ENCODE measurements at places on chromosomes 7 and 10.
A peak's percentile ranks its signal among the peaks of the same experiment; 100 is the strongest.

- DNase-seq = no peak
Observed at GRCh38 chr7:138460176-138460648, at the start of gene TRIM24. Gene TRIM24 (plus strand): TSS chr7:138460259. CDS start chr7:138460549, 290 bp downstream.

- no peak for DNase-seq
Observed at GRCh38 chr10:125692601-125693523, 9.9 kb upstream of the TEX36 start.

- no peak for DNase-seq
Observed at GRCh38 chr10:5360318-5360915, 4.3 kb upstream of the UCN3 start.

DNA sequence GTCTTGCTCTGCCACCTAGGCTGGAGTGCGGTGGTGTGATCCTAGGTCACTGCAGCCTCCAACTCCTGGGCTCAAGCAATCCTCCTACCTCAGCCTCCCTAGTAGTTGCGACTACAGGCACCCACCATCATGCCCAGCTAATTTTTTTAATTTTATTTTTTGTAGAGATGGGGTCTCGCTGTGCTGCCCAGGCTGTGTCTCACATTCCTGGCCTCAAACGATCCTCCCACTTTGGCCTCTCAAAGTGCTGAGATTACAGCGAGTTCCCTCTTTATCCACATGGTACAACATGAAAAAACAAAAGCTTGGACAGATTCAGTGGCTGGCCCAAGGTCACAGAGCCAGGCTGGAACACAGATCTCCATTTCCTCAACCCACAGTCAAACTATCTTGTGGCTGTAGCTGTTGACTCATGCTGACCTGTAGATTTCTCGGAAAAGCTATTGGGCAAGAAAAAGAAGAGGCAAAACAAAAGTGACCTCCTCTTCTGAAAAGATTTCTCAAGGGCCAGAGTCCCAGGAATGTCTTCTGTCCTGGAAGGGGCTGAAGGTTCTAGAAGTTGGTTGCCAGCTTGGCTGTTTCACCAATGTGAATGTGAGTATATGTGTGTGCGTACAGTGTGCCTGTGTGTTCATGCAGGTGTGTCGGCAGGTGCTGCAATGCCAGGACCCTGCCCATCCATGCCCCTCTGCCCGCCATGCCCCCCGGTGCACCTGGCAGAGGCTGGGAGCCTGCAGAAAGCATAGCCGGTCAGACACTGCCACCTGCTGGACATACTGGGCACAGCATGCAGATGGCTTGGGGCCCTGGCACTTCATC, 28.4 kb downstream of the TMEM130 start:
- peak; percentile 50 for DNase-seq

DNA sequence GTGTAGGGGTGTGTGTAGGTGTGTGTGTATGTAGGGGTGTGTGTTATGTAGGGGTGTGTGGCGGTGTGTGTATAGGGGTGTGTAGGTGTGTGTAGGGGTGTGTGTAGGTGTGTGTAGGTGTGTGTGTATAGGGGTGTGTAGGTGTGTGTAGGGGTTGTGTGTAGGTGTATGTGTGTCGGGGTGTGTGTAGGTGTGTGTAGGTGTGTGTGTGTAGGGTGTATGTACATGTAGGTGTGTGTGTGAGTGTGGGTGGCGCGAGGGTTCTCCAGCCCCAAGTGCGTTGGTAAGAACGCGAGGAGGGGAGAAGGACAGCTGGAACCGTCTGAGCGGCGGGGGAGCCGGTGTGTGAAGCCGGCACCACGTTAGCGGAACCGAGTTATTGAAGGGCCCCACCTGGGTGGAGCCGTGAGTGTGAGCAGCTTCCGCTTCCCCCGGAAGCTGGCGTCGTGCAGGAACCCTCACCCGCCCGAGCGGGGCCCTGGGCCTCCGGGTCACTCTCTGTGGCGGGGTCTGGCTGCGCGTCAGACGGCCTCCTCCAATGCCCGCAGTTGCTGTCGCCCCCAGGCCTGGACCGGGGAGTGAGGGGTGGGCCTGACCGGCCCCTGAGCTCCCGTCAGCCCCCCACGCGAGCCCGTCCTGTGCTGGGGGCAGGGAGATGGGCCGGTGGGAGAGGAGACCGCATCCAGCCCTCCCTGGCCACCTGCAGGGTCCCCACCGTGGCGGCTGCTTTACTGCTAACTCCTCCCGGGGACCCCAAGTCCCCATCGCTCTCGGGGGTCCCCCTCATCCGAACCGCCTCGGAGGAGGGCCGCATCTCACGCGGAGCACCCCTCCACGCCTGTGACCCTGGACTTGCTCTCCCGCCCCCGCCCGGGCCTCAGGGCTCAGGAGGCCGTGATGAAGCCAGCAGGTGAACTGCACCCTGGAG, 49.6 kb upstream of the PSMG3 start:
- DNase-seq = no peak

DNA sequence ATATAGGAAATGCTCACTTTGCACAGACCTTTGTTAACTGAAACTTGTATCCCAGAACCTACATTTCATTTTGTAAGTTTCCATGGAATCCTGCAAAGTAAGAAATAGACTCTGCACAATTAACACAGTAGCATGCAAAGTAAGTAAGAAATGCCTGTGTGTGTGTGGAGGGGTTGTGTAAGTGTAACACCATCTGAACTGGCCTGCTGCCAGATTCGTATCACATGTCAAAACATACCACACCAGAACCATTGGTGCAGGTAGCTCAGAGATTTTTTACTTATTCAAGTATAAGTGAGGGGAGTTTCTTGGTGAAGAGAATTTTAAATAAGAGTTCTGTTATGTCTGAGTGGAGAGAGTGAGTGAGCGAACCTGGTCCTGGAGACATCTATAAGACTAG, 17.9 kb upstream of the DDX21 start:
- DNase-seq = no peak

DNA sequence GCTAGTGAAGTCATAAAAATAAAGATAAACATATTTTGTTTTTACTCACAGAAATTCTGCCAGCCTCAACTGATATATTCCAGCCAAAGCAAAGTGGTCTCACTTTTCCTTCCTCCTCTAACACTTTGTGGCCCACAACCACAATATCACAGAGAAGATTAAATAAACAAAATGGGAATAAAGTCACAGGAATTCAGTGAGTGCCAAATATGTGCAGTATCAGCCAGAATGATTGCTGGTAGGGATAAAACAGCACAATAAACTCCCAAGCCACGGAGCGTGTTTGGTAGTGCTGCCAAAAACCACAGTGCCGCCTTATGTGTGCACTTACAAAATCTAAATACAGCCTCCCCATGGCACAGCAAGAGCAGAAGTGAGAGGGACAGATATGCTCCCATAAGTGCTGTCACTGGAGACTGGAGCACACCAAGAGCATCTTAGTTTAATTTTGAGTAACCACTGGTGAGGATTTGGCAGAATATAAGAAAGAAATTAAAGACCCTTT, 155.8 kb downstream of the POM121L12 start:
- DNase-seq = no peak

DNA sequence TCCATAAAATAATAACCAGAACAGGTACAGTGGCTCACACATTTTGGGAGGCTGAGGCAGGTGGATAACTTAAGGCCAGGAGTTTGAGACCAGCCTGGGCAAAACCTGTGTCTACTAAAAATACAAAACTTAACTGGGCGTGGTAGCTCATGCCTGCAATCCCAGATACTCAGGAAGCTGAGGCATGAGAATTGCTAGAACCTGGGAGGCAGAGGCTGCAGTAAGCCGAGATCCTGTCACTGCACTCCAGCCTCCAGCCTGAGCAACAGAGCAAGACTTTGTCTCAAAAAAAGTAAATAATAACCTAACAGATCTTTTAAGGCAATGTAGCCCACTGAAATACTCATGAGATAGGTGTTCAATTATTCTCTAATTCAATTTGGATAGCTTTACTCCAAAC, 107.1 kb upstream of the ASAH2 start:
- DNase-seq = no peak

- DNase-seq = no peak
Observed at GRCh38 chr7:30199271-30199670, 64.5 kb downstream of the MTURN start.

- DNase-seq = no peak
Observed at GRCh38 chr10:101120884-101121653, 10.0 kb upstream of the TLX1 start.

GRCh38 chr7:64541438-64542359, 21.2 kb downstream of the ZNF680 start:
- DNase-seq = no peak

GRCh38 chr7:154729056-154729455, 273.9 kb downstream of the PAXIP1 start:
- no peak for DNase-seq

- no peak for DNase-seq
Observed at GRCh38 chr10:118467200-118467599, 125.1 kb upstream of the FAM204A start.

GRCh38 chr7:139541600-139542307, 18.3 kb downstream of the CLEC2L start:
- DNase-seq = no peak

DNA sequence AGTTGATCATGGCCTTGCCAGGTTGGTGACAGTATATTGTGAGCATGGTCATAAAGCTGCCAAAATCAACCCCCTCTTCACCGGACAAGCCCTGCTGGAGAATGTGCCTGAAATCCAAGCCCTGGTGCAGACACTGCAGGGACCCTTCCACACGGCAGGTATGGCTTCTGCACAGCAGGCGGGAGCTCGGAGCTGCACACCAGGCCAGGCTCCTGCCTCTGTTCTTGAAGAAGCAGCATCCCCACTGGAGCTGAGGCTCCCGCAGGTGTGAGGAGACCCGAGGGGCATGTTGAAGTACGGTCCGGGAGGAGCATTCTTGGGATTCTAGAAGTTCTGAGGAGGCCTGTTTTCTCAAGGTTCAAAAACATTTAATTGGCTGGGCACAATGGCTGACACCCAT, 12.7 kb downstream of the DHTKD1 start:
- DNase-seq = no peak

DNA sequence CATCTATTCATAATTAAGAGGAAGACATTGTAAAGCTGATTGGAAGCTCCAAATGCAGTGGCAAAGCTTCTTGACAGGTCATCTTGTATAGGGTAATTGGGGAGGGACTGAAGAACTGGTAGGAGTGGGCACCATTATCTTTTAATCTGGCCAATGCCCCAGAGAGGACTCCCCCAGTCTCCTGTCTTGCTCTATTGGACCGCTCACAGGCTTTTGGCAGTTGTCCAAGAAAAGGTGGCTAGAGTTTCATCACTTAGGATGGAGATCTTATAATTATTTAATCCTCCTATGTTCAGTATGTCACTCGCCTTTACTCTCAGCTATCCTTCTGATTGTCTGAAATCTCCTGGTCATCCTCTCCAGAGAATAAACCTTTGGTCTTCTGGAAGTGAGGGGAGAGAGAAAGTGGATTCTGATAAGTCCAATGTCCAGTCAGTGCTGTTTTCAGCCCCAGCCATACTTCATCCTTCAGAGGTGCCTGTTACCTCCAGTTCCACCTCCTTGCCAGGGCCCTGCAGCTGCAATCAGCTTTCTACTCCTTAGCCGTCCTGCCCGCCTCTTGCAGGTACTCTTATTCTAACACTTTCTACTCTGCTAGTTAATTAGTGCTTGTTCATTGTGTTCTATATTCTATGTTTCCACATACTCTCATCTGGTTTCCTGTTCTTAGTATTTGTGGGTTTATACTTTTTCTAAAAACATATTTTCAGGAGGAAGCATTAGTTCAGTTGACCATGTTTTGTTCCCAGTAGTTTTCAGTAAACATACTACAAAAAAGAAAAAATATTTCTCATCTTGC, 241.6 kb downstream of the NSUN6 start:
- DNase-seq = no peak

- no peak for DNase-seq
Observed at GRCh38 chr7:158963771-158964241, 107.4 kb downstream of the DYNC2I1 start.

DNA sequence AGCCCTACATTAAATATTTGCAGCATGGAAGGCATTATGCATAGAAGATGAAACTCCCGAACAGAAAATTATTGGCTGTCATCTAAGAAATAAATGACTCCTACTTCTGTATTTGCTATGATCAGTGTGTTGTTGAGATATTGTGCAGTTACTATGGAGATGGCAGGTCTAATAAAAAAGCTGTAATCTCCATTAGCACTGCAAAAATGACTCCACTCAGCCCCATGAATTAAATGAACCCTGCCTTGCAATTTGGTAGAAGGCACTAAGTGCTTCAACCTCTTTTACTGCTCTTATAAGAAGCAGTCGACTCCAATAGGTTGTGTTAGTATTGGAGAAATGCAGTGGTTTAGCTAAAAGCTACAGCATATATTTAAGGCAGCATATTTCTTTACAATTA, 290.0 kb upstream of the PHYHIPL start:
- no peak for DNase-seq

DNA sequence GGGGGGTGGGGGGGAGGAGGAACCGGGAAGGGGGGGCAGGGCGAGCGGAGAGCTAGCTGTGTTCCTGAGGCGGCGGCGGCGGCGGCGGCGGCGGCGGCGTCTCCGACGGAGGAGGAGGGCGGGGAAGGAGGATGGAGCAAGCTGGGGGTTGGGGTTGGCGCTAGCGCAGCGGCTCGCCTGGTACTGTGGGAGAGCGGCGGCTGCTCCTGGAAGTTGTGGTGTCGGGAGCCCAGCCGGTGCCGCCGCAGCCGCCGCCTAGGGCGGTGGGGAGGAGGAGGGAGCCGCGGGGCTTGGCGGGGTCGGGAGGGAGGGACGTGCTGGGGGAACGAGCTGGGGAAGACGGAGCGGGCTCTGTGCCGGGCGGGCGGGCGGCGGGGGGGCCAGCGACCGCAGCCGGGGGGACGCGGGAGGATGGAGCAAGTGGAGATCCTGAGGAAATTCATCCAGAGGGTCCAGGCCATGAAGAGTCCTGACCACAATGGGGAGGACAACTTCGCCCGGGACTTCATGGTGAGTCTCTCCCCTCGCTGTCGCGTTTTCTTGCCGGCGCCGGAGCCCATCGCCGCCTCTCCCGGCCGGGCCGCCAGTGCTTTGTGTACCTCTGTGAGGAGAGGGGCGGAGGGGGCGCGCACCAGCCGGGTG, at the start of gene PTPN12:
Gene PTPN12 (plus strand): TSS at position 160 of the 642 bp plus-strand sequence. CDS start 252 bp downstream, at position 412.
- no peak for DNase-seq

DNA sequence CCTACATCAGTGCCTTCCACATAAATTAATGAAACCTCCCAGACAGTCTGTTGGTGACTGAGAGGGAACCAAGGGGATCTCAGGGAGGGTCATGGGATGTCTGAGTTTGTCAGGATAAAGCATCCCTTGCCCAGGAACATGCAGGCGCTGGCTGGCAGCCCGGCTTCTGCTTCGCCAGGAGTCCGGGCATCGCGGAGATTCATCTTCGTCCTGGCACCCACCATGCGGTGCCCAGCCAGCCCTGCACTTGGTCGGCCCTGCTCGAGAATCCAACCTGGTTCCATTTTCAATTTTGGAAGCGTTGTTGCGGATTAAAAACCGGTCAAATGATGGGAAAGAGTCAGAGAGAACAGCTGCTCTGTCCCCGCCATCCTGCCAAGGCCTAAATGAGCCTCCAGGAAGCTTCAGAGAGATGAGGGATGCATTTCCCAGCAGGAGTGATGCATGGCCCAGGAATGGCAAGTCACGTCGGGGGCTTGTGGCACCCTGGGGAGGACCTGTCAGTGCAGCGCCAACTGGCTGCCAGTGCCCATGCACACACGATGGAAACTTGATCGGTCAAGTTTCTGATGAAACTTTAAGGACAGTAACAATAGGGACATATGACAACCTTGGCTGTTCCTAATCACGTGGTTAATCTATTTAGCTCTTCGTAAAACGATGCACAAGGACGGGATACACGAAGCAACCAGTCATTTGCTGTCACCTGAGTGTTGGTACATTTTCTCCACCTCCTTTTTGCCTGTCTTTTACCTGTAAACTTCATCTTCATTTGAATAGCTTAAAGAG, 260.8 kb upstream of the MKI67 start:
- no peak for DNase-seq

- DNase-seq = no peak
Observed at GRCh38 chr10:76190634-76191270, 759.3 kb downstream of the LRMDA start.

- no peak for DNase-seq
Observed at GRCh38 chr10:61529208-61529607, 76.0 kb upstream of the TMEM26 start.
